ENCODE measurements at places on chromosomes 12 and 14.

GRCh38 chr12:48084841-48085460 lies 20.9 kb downstream of the SENP1 start:
- DNase-seq, result no peak

- no peak for DNase-seq
Observed at GRCh38 chr14:97283426-97283825, 486.2 kb downstream of the VRK1 start.

GRCh38 chr14:60215520-60216420 lies 33.3 kb upstream of the PPM1A start:
- no peak for DNase-seq

DNA sequence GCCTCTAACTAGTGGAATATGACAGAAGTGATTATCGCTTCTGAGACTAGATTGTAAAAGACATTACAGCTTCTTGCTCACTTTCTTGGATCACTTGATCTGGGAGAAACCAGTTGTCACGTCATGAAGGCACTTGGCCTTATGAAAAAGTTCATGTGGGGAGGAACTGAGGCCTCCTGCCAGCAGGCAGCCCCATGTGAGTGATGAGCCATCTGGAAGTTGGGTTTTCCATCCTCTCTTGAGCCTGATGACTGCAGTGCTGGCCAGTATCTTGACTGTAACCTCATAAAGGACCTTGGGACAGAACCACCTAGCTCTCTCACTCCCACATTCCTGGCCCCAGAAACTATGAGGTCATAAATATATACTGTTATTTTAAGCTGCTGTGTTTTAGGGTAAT lies 28.0 kb downstream of the TTLL5 start:
- DNase-seq, result no peak

DNA sequence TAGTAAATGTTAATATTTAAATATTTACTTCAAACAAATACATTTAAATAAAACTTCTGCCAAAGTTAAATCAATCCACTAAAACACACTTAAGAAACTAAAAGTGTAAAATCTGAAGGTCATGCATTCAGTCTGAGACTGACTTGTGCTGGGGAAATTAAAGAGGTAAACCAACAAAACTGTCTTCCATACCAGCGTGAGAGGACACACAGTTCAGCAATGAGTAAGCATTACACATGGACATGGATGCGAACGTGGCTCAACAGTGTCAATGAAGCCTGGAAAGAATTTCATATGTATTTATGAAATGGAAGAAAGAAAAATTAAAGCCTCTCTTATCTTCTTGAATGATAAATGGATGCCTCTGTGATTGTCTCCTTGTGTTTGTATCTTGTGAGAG lies 1052.3 kb downstream of the AACS start:
- DNase-seq, result no peak

- no peak for DNase-seq
Observed at GRCh38 chr12:68403296-68403695, 71.1 kb upstream of the MDM1 start.

All from NCI-H2081 treated with DMSO at 0.1 percent for 48 hours (cell line).